HCEC 1CT (cell line): ENCODE measurements at places on chromosomes 2 and 18.

DNA sequence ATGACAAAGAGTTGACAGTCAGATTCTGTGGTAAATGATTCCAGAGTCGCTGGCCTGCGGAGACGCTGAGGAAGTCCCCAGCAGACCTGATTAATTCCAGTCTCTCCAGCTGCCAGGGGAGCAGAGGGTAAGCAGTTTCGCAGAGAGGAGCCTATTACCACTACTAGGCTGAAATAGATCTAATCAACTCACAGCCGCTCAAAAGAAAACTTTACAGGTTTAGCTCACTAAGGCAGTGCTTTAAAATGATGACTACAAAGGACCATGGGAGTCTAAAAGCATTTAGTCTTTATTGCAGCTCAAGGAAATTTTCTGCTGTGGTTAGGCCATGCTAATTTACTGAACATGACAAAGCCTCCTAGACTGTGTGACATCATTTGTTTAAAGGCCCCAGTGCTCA lies 445.6 kb upstream of the POU3F3 start:
- no peak for DNase-seq

DNA sequence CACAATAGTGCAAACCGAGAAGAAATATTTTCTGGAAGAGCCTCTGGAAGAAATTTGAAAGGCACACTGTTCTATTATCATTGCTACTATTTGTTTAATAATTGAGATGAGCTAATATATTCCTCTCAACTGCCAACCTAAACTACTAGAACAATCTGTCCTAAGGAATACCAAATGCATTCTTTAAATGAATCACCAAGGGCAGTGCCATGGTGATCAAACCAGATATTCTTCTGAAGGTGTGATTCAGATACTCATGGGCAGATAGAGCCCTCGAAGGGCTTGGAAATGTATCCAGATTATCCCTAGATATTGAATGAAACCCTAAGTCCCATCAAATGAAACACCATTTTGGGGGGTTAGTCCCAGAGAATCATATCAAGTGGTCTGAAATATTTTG lies 76.6 kb downstream of the FIGN start:
- peak; percentile 47 for DNase-seq

DNA sequence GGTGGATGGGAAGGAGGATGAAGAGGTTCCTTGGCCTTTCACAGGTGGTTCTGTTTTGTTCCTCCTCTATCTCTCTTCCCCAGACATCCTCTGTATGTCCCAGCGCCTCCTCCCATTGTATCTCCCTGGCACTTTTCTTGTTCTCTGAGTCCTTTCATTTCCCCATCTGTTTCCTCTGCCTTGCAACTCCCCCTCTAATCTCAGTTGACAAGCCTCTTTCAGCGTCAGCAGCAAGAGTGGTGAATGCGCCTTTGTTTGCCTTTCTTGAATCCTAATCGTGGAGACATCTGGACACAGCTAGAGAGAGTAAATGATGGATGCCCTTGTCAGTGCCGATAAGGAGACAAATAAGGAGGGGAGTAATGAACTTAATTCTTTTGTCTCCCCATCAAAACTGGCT lies 167.0 kb downstream of the NDUFA10 start:
- DNase-seq: no peak

- DNase-seq: no peak
These were observed 286.8 kb downstream of the ARL6IP6 start for GRCh38 chr2:153005071-153005730.

GRCh38 chr2:106853631-106854030 lies 32.3 kb downstream of the ST6GAL2 start:
- no peak for DNase-seq

- peak; percentile 56 for DNase-seq
These were observed 89.1 kb downstream of the ZEB2 start for GRCh38 chr2:144430722-144431391.

GRCh38 chr2:97992836-97993825 lies 2.6 kb downstream of the TMEM131 start:
- peak; percentile 28 for DNase-seq

DNA sequence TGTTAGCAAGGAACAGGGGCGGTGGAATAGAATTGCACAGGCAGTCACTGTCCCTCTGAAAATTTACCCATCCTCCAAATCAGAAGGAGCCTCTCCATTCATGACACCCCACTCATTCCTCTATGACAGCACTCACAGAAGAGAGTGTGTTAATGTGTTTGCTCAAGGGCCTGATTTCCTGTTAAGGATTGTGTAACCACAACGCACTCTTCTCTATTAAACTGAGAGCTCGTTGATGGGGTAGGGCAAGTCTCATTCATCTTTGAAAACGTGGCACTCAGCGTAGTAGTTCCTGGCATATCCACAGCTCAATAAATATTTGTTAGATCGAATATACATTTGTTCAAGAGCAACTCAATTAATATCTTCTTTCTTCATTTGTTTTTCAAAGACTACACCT lies 106.4 kb downstream of the VAPA start:
- DNase-seq: no peak

GRCh38 chr18:43847164-43848091 lies 570.1 kb upstream of the SYT4 start:
- peak; percentile 14 for DNase-seq

GRCh38 chr2:151815821-151816489 lies 12.3 kb downstream of the ARL5A start:
- DNase-seq: no peak

GRCh38 chr2:177433402-177433801 lies 40.8 kb downstream of the AGPS start:
- DNase-seq: no peak

DNA sequence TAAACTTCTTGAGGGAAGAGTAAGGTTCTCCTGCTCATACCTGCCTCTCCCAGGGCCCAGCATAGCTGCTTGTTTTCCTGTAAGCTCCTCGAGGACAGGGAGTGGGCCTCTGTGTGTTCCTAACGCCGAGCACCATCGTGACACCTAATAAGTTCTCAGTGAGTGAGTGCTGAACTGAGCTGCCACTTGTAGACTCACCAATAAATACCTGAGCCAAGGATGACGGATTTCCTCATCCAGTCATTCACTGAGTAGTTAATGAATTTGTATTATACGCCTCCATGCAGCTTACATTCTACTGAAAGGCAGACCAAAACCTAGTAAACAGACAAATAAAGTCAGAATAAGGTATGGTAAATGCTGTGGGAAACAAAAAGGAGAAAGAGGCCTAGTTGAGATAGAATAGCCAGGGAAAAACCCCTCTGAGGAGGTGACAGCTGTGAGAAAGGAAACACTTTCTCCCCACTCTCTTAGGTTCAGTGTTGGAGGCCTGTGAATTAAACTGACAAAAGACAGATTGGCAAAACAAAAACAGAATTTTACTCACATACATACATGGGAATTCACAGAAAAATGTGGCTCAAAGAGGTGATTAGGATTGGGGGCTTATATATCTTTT lies 138.6 kb downstream of the B3GNT2 start:
- DNase-seq: no peak

DNA sequence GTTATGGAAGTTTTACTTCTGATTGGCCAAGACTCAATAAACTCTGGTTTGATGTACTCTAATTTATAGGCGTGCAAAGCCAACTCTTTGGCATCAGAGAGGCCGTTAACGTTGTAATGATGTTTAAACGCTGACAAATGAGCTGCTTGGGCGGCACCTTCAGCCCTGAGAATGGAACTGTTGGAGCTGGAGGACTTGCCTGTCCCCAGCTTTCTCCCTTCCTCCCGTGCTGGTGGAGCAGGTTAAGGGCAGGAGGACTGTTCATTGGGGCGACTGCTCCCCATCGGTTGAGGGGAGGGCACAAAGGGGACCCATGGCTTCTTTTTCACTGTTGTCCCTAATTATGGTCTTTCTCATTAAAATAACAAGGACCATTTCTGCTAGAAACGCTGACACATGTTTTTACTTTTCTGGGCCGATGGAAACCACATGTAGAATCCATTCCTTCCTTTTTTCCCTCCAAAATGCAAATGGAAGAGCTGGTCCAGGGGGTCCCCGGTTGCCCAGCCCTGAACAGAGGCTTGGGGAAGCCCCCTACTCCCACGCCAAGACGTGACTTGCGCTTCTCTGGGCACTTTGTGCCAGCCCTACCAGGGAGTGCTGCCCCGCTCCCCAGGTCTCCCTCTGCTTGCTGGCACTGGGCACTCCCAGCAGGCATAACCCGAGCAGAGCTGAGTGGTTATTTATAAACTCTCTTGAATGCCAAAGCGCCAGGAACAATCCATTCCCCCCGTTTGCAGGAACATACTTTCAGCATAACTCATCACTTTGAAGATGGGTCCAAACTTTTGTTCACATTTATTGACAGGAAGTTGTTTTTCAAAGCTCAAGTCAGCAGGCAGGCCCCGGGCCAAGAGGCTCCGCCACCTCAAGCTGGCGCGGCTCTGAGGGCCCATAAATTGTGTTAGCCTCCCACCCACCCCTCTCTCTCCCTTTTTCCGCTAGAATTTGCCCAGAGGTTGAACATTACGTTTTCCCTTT lies 170.1 kb downstream of the ASB1 start:
- peak; percentile 90 for DNase-seq

DNA sequence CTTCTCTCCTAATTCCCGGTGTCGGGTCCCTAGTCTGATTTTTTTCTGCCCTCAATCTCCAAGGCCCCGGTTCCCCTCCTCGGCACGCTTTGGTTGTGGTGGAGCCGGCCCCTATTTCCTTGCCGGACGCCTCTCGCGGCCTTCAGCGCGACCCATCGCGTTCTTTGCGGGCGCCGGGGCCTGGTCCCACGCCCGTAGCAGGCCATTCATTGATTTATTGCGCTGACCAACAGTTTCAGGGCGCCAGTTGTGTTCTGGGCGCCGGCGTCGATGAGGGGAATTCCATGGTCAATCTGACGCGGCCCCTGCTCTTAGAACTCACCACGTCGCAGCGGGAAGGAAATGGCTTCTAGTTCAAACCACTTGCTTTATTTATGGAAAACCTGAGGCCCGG lies 396 bp downstream of the CNOT9 start:
- peak; percentile 81 for DNase-seq
